Effector memory CD8-positive, alpha-beta T cell (primary cell): ENCODE measurements at places on chromosomes 7 and 10.

GRCh38 chr10:61923210-61923949 lies 21.9 kb downstream of the ARID5B start:
- DNase-seq: no peak

DNA sequence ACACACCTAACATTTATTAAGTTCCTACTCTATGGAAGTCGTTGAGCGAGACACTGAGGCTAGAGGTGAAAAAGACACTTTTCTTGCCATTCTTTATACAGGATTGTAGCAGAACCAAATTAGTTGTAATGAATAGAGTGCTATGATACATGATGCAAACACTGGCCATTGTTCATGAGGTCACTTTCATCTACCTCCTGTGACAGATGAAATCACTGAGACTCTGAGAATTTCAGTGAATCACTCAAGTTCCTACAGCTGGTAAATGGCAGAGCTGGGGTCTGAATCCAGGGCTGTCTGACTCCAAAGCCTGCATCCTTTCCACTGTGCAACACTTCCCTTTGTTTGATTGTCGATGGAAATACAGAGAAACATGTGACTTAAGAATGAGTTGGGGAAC lies 657.6 kb downstream of the LRMDA start:
- no peak for DNase-seq

DNA sequence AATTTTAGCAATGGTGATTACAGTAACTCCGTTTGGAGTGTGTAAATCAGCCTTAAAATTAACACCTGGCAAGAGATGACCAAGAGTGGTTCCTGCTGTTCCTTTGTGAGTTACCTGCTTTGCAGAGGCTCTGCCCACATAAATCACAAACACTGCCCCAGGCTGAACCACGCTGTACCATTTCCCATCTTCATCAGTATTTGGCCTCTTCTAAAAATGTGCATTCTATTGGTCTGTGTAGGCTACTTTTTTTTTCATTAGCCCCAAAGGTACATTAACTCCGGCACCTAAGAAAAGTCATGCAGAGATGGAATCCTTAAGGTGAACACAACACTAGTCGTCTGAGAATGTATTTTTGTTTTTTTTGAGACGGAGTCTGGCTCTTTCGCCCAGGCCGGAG lies 96.1 kb downstream of the PROSER2 start:
- DNase-seq: no peak

DNA sequence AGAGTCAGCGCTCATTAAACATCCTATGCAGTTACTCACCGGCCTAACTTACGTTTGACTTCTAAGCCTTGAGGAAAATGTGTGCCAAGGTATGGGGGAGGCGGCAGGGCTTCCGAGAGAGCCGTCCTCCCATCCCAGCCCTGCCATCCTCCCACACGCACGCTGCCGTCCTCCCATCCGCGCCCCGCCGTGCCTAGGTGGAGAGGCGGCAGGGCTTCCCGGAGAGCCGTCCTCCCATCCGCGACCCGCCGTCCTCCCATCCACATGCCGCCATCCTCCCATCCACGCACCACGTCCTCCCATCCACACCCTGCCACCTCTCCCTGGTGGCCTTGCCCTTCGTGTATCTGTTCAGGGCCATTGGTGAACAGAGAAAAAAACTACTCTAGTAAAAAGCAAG lies 162.7 kb downstream of the PRKAG2 start:
- no peak for DNase-seq

DNA sequence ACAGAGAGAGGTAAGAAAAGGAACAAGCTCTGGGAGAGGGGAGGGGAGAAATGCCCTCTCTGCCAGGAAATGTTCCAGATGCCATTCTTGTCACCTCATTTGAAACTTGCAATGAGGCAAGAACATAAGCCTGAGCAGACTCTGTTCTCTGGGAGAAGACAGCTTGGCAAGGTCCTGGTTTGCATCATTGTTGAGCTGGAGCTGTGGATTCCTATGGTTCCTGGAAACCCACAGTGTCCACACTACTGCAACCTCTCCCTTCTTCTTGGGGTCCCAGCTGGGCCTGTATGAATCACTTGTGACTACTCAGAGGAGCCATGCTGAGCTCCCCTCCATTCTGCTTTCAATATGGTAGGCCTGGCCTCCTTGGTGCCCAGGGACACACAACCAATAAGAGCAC lies 60.8 kb upstream of the HECTD2 start:
- no peak for DNase-seq

DNA sequence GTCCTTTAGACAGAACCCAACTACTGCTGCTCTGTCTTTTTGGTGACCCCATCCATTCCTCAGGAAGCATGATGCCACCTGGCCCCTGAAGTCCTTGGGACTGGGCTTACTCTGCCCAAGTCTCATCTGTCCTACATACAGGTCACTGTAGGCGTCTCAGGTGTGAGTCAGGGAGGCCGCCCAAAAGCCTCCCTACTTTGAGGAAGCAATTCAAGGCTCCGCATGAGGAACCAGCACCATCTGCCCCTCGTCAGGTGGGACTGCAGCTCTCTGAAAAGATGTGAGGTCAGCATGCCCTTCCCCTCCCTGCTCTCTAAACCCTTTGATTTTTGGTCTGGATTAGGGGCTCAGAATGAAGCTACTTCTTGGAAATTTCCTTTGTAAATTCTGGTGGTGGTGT lies 354.8 kb downstream of the CXCL12 start:
- no peak for DNase-seq

- no peak for DNase-seq
These were observed 83.7 kb upstream of the AFAP1L2 start for GRCh38 chr10:114487815-114488536.

GRCh38 chr7:82221152-82221674 lies 222.4 kb downstream of the CACNA2D1 start:
- no peak for DNase-seq

DNA sequence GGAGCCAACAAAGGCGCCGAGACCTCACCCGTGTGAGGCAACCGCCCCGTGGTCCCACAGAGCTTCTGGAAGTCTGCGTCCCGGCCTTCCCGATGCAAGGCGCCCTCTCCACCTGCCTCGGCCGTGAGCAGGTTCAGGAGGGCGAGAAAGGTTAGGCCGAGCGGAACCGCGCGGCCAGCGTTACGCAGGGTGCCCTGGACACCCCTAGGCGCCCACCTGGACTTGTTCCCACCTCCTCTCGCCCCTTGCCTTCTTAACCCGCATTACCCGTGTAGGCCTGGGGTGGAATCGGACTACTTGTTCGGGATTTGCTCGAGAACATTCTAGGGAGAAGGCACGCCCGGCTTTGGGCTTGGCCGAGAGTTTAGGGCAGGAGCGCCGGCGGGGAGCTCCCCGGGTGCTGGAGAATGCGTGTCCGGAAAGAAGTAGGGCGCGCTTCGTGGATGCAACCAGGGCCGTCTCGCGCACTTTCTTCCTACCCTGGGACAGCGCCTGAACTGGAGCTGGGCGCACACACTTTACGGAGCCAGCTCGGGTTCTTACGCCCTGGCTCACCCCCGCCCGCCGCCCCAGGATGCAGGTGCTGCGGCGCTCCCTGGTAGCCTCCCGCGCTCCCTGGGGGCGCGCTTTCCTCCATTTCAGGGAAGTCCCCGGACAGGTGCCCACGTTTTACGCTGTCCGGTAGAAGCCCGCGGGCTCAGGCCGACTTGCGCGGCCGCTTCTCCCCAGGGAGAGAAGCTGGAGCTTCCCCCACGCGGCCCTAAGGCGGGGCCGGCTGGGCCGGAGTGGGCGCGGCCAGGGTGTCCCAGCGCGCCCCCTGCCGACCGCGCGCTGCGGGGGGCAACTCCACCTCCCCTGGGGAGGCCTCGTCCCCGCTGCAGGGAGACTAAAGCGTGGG lies 74.5 kb downstream of the INSIG1 start:
- no peak for DNase-seq

GRCh38 chr7:12712236-12712635 lies 24.8 kb downstream of the ARL4A start:
- no peak for DNase-seq

- no peak for DNase-seq
These were observed 425.7 kb upstream of the SEMA3D start for GRCh38 chr7:85612514-85612913.

GRCh38 chr10:110168601-110169481 lies 38.6 kb upstream of the MXI1 start:
- no peak for DNase-seq

- no peak for DNase-seq
These were observed 135.0 kb downstream of the RALA start for GRCh38 chr7:39758234-39758970.

DNA sequence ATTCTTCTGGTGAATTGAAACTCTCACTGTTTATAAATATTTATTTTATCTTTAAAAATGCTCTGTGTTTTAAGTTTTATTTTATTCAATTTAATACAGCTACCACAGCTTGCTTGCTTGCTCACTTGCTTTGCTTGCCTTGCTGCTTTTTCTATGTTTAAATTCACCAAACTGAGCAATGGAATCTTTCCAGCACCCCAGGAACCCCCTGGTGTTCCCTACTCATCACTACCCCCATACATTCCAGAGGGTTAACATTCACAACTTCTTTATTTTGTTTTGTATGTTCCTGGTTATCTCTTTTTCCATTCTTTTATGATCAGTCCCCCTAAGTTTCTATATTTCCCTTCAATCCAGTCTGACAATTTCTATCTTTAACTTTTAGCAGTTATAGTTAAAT lies 166.5 kb upstream of the COL1A2 start:
- DNase-seq: no peak

DNA sequence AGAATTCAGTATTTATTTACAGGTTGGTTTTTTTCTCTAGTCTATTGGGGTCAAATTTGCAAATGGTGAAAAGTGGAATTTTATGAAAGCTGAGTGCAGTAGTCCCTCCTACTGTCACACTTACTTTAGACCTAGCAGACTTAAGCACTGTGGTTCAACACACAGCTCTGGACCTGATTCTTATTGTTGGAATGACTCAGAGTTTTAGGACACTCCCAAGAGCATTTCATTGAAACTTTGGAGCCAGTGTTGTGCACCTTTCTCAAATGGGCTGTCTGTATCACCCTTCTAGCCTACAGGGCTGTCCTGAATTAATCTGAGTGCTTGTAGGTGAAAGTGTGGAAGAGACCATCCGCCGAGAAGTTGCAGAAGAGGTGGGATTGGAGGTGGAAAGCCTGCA lies 16.1 kb downstream of the NUDT13 start:
- no peak for DNase-seq

DNA sequence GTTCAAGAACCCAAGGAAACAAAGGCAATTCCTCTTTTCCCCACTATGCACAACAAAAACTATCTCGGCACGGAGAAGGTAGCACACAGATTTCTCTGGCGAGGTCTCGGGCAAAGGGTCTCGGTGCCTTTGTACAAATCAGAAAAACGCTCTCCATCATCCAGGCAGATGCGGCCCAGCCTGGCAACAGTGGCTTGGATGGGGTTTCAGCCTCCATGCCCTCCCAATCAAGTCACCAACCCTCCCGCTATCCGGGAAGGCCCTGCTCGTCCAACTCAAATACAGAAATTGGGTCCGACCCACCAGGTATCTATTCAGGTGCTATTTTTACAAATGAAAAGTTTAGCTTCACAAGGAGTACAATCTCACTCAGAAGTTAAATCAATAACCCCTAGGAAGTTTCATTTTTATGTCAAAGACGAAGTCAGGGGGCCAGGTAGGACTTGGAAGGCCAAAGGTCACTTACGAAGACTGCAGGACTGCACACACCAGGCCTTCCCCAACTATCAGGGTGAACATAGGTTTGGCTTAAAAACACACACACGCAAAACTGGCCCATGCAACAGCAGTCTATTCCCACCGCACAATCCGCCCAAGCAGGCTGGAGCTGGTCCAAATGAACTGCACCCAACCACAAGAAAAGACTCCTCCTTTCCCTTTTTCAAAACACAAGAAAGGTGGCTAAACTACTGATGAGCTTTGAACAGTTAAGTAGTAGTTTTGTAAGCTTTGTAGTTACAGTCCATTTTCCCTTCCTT lies 43.0 kb downstream of the GNA12 start:
- DNase-seq: no peak

- no peak for DNase-seq
These were observed 79.7 kb downstream of the LRRC17 start for GRCh38 chr7:102992509-102992937.

GRCh38 chr7:47326808-47327207 lies 255.1 kb downstream of the TNS3 start:
- DNase-seq: no peak

DNA sequence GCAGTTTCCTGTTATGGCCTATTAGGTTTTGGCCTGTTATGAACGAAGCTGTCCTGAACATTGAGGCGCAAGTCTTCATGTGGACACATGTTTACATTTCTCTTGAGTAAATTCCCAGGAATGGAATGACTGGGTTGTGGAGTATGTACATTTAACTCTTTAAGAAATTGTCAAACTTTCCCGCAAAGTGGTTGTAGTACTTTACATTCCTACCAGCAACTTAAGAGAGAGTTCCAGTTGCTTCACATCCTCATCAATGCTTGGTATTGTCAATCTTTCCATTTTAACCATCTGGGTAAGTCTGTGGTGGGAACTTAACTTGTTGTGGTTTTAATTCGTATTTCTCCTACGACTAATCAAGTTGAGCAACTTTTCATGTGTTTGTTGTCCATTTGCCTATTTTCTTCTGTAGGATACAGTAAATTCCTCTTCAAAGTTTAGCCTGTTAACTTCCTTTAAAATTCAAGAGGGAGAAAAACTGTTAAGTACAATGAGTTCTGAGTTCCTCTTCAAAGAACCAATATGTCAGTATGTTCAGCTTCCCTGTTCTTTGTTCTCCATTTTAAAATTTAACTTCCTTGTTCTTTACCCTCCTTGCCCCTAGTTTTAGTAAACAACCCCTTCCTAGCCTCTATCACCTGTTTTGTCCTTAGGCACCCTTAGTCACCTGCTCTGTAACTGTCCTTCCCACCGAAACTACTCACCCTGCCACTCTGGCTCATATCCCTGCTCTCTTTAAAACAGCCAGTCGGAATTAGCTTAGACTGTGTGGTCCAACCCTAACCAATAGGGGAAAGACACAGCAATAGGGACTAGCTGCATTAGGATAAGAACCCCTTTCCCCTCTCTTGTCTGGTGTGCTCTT lies 74.0 kb downstream of the FAM241B start:
- no peak for DNase-seq

DNA sequence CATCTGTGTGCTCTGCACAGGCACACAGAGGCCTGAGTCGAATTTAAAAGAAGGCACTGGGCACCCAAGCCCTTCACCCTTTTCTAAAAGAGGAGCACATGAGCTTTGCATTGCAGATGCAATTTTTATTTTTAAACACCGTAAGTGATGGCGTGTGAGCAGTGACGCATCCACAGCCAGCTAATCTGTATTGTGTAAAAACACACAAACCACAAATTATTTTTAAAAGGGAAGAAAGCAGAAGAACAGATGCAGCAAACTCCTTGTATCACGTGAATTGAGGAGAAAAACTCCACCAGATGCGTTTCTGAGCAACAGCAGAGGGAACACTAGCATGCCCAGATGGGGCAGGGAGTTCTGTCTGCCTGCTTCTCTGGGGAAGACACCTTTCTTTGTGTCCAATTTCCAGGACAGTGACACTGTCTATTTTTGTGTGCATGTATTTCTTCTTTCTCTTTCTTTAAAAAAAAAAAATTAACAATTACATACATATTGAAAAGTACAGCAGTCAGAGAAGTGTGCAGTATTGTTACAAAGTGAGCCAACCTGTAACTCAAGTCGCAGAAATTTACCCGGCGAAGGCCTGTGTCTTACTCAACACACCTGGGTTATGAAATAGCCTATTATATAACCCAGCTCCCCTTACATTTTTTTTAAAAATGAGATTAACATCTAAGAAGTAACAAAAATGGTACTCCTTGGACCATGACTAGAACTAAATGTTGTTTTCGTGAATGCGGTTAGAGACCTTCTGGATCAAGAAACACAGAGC lies 39.2 kb downstream of the EEPD1 start:
- no peak for DNase-seq
